ENCODE measurements at places on chromosomes 1 and 21.

- H3K4me1 ChIP-seq: no peaks in the 10 kb centered on the region
- no peak for ATAC-seq
- H3K36me3 ChIP-seq: no peaks in the 10 kb centered on the region
- H3K27ac ChIP-seq: no peak overlapping the region
- H3K4me3 ChIP-seq: no peak overlapping the region
Measured at GRCh38 chr1:240235521-240236288, 144.0 kb downstream of the FMN2 start.

DNA sequence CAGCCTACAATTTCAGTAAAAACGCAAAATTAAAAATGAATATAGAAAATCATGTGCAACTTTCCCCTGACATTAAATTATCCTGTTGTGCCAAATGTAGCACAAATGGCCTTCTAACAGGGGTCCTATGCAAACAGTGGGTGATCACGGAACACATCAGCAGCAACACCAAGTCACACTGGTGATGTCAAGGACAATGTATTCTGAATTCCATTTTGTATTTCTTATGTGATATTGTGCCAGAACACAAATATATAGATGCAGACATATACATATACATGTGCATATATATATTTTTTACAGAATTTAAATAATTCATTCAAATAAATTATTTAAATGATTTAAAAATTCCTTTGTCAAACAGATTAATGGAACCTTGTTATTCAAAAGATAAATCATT, 8.6 kb upstream of the ADGRL2 start:
- H3K27ac ChIP-seq: no peak overlapping the region
- H3K4me1 ChIP-seq: no peaks in the 10 kb centered on the region
- H3K4me3 ChIP-seq: no peak overlapping the region
- H3K36me3 ChIP-seq: no peaks in the 10 kb centered on the region
- ATAC-seq: no peak
- H3K27me3 ChIP-seq: no peaks in the 10 kb centered on the region

DNA sequence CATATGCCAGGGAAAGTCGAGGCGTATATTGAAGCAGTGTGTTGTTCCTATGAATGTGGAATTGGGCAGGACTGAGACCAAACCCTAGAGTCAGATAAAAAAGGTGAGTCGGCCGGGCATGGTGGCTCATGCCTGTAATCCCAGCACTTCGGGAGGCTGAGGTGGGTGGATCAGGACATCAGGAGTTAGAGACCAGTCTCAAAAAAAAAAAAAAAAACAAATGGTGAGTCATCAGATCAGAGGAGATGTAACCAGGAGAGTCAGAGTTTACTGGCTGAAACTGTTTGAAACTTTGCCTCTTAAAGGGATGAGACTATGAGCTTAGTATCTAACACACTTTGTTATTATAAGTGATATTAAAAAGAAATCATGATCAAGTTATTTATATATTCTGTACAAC, 26.4 kb upstream of the SYCP1 start:
- no peaks in the 10 kb centered on the region for H3K36me3 ChIP-seq
- H3K27ac ChIP-seq: no peak overlapping the region
- peaks cover 8% of the 10 kb centered on the region for H3K27me3 ChIP-seq
- no peak for ATAC-seq

DNA sequence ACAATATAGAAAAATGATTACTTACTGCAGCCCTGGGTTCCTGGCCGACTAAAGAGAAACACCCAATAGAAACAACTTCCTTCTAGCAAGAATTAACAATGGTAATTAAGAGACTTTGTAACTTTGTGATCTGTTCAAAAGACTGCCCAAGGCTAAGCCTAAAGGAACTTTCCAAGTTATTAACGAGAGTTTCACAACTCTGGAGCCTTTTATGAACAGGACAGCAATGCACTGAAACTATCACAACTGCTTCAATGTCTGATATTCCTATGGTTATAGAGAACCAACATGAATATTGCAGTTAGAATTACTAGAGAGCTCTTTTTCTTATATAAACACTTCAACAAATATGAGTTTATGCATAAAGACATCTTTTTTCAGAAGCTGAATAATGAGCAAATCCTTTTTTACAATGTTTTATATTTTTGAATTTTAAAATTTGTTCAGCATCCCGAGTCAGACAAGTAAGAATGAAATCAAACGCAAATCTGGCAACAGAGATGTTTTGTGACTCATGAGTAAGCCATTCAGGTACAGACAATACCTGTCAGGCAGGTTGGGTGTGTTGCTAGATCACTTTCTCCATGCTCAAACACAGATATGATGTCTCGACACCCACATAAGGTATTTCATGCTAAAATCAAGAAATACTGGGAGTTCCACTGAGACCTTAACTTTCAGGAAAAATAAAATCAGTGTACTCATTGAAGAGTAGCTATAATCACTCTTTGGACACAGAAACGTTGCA, 22.2 kb upstream of the KCNJ15 start:
- H3K27me3 ChIP-seq: no peaks in the 10 kb centered on the region
- no peaks in the 10 kb centered on the region for H3K4me1 ChIP-seq
- H3K27ac ChIP-seq: no peak overlapping the region

- H3K4me1 ChIP-seq: no peaks in the 10 kb centered on the region
- peaks cover 9% of the 10 kb centered on the region for H3K27me3 ChIP-seq
- H3K4me3 ChIP-seq: no peak overlapping the region
- ATAC-seq: no peak
- peak overlapping the region; percentile 62 for H3K27ac ChIP-seq
Measured at GRCh38 chr1:53542551-53542950, 83.4 kb downstream of the DMRTB1 start.

- H3K4me1 ChIP-seq: peaks cover 6% of the 10 kb centered on the region
- no peaks in the 10 kb centered on the region for H3K36me3 ChIP-seq
- peaks cover 49% of the 10 kb centered on the region for H3K27me3 ChIP-seq
- H3K4me3 ChIP-seq: peak within 1 kb of the TSS; percentile 84
- peak within 1 kb of the TSS; percentile 77 for H3K27ac ChIP-seq
- peak; percentile 77 for ATAC-seq
Measured at GRCh38 chr1:12166834-12167492, at the start of gene TNFRSF1B. Gene TNFRSF1B (plus strand): TSS chr1:12166991. CDS start chr1:12167092, 101 bp downstream.

DNA sequence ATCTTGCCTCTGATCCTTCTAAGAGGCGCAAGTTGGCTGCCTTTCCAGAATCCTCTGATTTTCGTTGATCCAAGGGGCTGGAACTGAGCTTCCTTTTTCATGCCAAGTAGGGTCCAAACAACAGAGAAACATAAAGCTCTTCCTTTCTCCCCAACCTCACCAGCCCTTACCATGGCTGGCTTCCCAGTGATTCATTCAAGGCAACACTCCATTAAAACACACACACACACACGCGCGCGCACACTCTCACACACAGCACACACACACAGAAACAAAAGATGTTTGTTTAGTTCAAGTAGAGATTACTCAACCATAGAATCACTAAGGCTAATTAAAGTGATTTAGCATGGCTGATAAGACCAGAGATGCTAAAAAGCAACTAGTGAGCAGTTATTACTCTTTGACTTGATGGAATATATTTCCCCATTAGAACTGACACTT, 13.0 kb upstream of the GUCA2A start:
- ATAC-seq: no peak
- H3K4me3 ChIP-seq: no peak overlapping the region
- no peaks in the 10 kb centered on the region for H3K27me3 ChIP-seq
- H3K36me3 ChIP-seq: peaks cover 31% of the 10 kb centered on the region

DNA sequence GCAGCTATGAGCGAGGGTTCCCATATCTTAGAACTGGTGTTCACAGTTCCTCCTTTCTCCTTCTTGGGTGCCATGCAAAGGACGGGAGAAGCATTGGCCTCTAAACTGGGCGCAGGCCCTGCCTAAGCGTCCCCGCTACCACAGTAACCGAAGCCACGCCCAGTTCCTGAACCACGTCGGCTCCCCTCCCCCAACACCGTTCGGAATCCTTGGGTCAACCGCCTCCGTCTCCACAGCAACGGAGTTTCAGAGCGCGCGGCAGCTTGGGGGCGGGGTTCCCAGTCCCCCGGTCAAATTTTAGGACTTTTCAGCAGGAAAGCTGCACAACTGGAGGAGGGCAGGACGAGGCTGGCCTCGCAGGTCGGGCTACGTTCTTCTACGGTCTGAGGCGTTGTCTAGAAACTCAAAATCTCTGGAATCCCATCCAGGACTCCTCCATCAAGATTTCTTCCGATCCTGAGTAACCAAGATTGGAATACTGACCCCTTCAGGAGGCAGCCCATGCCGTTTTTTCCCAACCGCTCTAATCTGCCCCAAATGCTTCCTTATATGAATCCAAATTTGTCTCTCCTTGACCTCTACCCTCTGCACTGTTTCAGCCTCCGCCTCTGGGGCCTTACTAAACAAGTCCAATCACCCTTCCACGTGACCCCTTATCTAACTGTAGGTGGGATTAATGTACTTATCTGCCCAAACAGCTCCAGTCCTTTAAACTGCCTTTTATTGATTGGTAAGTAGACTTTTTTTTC, at the start of gene SPAG17:
Gene SPAG17 (minus strand): TSS at position 145 of the 749 bp plus-strand sequence. CDS start 71 bp downstream, at position 74.
- H3K4me3 ChIP-seq: peak within 1 kb of the TSS; percentile 47
- peak; percentile 57 for ATAC-seq
- H3K27me3 ChIP-seq: no peaks in the 10 kb centered on the region
- no peak within 1 kb of the TSS for H3K27ac ChIP-seq
- peaks cover 10% of the 10 kb centered on the region for H3K4me1 ChIP-seq
- no peaks in the 10 kb centered on the region for H3K36me3 ChIP-seq

DNA sequence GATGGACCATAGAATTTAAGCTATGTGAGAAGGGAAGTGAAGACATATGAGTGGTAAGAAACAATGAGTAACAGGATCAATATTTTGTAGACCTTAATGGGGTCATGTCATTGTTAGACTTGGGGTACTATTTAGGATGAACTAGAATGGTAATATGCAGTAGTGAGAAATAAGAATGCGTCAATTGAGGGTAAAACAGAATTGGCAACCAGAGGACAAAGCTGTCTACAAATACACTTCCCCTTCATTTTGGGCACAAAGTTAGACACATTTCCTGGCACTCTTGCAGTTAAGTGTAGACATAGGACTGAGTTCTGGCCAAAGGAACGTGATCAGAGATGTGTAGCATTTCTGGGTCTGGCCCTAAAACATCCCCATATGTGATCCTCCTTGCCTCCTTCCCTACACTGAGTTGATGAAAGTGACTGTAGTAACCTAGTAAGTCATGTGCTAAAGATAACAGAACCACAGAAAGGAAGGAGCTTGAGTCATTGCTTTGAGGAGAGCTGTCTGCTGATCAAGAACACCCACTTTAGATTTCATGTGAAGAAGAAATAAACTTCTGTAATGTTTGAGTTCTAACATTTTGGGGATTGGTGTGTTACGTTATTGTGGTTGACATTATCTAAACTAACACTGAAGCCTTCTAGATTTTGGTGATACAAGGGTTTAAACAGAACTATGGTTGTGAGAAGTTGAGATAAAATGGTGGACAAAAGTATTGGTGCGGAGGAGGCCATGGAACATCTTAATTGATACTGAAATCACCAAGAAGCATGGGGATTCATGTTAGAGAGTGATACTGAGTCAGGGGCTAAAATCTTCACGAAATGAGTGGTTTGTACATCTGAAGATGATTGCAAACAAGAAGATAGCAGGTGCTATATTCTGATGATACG, 41.7 kb downstream of the CD55 start:
- H3K4me3 ChIP-seq: no peak overlapping the region
- no peaks in the 10 kb centered on the region for H3K4me1 ChIP-seq
- H3K36me3 ChIP-seq: peaks cover 41% of the 10 kb centered on the region
- ATAC-seq: no peak

GRCh38 chr1:93080179-93080823, 1.2 kb downstream of the MTF2 start:
- H3K36me3 ChIP-seq: no peaks in the 10 kb centered on the region
- no peak for ATAC-seq
- H3K4me1 ChIP-seq: no peaks in the 10 kb centered on the region
- peak overlapping the region; percentile 85 for H3K27ac ChIP-seq
- H3K27me3 ChIP-seq: no peaks in the 10 kb centered on the region
- H3K4me3 ChIP-seq: peak overlapping the region; percentile 75

All from gastroesophageal sphincter (tissue), 4 donors.